Stimulated activated CD8-positive, alpha-beta memory T cell treated with anti-CD3 and anti-CD28 coated beads, Interleukin-7, amount 100 ng/mL, for 1 hour (primary cell): ENCODE measurements at places on chromosomes 4 and X.

- no peak for DNase-seq
These were observed 1.1 kb downstream of the CFAP99 start for GRCh38 chr4:2419814-2420213.

DNA sequence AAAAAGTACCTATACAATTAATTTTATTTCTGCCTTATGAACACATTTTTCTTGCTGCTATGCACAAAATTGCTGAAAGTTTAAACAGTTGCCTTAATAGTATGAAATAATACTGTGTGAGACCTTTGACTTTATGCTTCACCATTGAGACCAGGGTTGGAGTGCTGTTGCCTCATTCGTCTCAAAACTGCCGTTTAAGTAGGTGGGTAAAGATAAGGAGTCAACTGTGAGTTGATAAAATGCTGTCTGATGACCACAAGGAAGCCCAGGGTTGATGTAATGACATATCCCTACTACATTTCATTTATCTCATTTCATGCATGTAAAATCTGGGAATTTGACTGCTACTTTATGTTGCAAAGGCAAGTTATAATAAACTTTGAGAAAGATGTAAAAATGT is 23.4 kb downstream of the STK26 start:
- DNase-seq, result no peak

- no peak for DNase-seq
These were observed 580.8 kb upstream of the AMOT start for GRCh38 chrX:113421432-113421831.

DNA sequence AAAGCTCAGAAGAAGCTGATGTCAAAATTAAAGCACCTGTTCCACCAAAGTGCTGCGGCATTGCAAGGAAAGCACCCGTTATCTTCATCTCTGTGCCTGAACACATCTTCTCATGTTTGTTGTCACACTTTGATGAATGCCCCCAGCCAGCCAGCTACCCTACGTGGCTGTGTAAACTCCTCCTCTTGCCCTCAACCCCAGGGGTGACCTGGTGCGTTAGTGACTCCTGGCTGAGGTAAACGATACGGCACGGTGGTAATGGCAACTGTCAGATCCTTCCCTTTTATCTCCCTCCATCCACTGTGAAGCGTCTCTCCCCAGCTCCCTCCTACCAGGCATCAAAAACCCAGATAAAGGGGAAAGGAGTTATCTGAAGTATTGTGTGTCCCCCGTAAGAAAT is 90.6 kb upstream of the WWC2 start:
- no peak for DNase-seq

GRCh38 chr4:17124767-17125166 is 226.3 kb upstream of the LDB2 start:
- no peak for DNase-seq

GRCh38 chrX:50432829-50433289 is 37.8 kb downstream of the DGKK start:
- no peak for DNase-seq

- no peak for DNase-seq
These were observed 63.0 kb upstream of the ZXDB start for GRCh38 chrX:57528670-57529255.

- DNase-seq, result no peak
These were observed 553 bp downstream of the SEPTIN6 start for GRCh38 chrX:119692191-119693039.

DNA sequence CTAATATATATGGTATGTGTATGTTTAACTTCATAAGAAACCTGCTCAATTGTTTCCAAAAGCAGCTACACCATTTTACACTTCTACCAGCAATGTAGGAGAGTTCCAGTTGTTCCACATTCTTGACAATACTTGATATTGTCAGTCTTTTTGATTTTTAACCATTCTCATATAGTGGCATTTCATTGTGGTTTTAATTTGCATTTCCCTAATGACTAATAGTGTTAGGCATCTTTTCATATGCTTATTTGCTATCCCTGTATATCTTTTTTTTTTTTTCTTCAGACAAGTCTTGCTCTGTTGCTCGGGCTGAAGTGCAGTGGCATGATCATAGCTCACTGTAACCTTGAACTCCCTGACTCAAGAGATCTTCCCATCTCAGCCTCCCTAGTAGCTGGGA is 58.2 kb upstream of the TRIM2 start:
- no peak for DNase-seq

- DNase-seq, result no peak
These were observed 603.2 kb downstream of the STIM2 start for GRCh38 chr4:27463816-27464215.

- DNase-seq, result no peak
These were observed 13.3 kb upstream of the CD99 start for GRCh38 chrX:2677764-2678163.

DNA sequence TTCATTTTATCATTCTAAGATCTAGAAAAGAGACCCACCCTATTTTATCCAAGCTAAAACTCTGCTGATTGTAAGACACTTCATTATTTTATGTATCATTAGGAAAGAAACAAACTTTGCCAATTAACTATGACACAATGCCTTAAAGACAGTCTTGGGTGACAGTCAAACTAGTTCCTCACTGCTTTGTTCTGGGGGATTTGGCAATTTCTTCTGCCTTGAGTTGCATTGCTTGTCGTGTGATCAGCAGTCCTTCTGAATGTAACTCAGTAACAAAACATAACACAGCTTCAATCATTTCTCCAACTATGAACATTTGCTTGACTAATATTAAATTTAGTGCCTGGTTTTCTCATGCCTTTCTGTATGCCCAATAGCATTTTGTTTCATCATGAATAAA is 577.9 kb upstream of the DIPK2B start:
- no peak for DNase-seq

DNA sequence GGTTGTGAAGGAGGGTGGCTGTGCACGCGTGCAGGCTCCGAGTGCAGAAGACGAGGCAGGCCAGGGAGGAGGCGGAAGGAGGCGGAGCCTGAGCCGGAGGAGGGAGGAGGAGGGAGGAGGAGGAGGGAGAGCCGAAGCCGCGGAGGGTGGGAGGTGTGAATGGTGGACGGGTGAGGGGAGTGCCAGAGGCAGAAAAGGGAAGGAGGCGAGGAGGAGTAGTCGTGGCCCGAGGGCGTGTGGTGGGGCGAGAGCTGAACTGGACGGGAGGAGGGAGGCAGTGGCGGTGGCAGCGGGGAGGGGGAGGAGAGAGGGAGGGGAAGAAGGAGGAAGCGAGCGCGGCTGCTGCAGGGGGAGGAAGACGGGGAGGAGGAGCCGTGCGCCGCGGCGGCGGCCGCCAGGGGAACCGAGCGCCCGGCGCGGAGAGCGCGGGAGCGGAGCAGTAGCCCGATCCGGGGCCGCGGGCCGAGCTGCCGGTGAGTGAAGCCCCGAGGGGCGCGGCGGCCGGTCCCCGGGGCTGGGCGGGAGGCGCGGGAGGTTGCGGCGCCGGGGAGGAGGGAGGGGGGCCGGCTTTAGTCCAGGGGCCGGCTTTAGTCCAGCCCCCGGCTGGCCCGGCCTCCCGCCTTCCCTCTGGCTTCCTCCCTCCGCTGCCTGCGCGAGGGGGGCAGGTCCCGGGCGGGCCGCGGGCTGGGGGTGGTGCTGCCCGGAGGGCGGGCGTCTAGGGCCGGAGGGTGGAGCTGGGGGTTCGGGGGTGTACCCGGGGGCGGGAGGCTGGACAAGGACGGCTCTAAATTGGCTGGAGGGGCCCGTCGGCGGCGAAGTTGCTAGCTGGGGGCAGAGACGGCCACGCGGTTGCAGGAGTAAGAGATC is at the start of gene TMEM164:
TMEM164 (plus strand) TSS at position 815 of the 867 bp plus-strand sequence. CDS start 661 bp downstream, outside the sequence.
- peak; percentile 56 for DNase-seq

DNA sequence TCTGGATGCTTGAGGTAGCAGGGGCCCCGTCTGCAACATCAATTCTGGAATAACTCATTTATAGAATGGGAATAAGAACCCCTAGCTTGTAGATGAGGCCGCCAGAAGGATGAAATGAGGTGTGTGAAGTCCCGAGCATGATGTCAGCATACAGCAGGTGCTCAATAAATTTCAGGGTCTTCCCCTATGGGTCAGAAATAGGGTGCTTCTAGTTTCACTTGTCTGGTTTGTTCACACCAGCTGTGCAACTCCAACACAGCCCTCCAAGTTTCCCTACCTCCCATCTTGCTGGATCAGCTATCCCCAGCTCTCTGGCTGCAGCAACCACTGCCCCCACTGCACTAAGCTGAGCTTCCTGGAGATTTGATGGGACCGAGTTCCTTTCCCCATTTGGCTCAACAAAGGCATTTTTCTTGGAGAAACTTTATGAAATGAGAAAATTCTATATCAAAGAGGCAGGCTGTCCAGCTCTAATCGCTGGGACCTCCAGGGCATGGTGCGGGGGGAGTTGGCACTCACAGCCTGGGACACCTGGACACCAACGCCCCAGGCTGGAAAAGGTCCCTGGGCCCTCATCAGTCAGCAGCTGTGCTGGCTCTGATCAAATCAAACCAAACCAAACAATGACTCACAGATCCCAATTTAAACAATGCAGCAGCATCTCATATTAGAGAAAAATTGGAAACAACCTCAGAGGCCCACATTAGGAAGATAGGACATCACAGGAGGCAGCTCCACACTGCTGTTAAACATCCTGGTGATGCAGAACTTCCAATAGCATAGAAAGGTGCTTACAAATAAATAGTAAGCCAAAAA is 13.3 kb downstream of the SLC2A9 start:
- DNase-seq, result no peak

- DNase-seq, result no peak
These were observed 164.0 kb upstream of the MBNL3 start for GRCh38 chrX:132652871-132653270.

DNA sequence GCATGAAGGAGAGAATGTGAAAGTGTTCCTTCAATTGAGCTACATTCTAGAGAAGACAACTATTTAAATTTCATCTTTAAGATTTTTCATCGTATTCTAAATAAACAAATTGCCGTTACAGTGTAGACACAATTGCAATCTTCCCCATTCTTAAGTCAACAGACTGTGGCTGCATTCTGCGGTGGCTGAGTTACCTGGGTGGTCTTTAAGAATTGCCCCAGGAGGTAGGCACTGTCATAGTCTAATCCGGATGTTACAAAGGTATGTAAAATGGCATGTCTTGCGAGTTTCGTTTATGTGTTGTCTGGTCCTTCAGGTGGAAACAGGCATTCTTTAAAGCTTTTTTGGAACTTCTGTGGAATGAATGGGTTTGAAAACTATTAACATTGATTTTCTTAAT is 586.1 kb upstream of the PITX2 start:
- DNase-seq, result no peak

DNA sequence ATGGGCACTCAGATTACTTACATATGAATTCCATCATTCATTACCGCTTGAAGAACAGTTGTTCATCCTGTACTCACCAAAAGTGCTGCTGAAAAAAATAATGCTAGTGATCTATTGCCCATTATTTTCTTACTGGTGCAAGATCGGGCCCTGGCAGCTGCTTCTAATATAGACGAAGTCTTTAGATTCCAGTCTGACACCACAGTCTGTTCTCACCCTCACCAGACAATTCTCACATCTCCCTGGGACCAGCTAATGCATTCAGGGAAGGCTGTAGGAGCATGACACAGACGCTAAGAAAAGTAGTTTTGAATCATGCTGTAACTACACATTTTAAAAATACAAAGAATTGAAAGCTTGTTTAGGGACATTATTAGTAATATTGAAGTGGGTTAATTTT is 13.8 kb downstream of the GEMIN8 start:
- DNase-seq, result no peak

- no peak for DNase-seq
These were observed 26.0 kb downstream of the ADH4 start for GRCh38 chr4:99117876-99118693.
